ENCODE measurements at places on chromosomes 12 and 14.

DNA sequence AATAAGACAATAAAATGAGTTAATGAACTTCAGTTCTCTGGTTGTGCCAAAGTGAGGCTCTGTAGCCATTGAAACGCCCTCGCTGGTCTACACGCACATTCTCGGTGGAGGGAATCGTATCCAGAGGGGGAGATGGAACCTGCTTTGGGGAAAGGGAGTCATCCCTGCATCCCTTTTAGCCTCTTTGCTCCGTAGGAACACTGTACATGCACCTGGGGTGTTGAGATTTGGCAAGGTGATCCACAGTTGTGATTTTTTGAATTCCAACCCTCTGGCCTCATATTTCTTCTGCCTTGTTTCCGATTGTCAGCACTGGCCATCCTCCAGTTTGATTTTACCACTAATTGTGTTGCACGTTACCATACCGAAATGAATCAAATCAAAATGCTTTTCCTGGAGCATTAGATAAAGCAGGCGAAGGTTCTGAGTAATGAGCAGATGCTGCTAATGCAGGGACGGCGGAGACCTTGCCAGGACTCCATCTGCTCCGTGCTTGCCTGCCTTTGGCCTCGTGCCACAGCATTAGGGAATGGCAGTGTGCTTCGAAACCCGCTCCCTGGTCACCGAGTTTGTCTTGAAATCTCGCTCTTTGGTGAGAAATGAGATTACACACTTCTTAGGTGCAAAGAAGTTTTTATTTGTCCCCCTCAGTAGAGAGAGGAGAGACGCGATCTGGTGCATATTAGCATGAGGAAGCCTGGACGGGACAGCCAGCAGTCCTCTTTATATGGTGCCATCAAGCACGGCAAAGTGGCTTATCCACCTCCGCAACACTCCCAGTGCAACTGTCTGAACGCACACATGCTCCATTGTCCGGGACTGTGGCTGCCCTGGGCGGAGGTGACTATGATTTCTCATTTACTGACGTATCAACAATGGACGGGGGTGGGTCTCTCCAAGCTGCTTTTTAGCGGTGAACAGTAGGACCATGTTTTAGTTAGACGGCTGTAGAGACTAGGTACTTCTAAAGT, 59.1 kb downstream of the FBXW8 start:
- no peak for DNase-seq

GRCh38 chr12:62772416-62772955, 162.5 kb downstream of the PPM1H start:
- no peak for DNase-seq

DNA sequence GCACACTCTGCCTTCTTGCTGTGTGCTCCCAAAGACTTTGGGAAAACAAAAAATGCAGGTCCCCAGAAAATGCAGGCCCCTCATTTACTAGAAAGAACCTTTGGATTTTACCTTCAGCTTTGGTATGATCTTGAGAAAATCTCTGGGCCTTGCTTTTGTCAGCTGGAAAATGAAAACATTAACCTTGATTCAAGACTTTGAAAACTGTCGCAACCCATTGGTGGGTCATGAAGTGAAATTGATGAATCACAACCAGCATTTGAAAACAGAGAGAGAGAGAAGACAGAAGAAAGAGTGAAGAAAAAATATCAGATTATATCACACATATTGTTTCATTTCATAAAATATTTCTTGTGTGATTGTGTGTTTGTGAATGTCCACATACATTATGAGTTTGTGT, 322.5 kb downstream of the ZFP36L1 start:
- no peak for DNase-seq

DNA sequence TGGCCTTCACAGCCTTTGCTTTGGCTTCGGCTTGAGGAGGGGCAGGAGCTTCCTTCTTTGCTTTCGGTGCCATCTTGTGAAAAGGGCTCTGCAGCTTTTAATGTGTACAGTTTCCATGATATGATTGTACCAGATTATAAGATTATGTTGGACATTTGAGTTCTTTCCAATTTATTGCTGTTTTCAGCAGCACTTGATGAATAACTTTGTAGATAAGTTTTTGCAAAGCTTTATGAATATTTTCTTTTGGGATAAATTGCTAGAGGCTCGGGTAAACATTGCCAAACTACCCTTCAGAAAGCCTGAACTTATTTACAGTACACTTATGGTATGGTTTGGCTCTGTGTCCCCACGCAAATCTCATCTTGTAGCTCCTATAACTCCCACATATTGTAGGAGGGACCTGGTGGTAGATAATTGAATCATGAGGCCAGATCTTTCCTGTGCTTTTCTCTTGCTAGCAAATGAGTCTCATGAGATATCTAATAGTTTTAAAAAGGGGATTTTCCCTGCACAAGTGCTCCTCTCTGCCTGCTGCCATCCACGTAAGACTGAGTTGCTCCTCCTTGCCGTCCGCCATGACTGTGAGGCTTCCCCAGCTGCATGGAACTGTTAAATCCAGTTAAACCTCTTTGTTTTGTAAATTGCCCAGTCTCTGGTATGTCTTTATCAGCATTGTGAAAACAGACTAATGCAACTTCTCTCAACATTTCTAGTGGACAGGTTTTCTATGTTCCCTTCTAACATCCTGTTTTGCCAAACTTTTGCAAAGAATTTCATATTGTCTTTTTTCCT, 70.4 kb downstream of the RCOR1 start:
- DNase-seq: no peak

DNA sequence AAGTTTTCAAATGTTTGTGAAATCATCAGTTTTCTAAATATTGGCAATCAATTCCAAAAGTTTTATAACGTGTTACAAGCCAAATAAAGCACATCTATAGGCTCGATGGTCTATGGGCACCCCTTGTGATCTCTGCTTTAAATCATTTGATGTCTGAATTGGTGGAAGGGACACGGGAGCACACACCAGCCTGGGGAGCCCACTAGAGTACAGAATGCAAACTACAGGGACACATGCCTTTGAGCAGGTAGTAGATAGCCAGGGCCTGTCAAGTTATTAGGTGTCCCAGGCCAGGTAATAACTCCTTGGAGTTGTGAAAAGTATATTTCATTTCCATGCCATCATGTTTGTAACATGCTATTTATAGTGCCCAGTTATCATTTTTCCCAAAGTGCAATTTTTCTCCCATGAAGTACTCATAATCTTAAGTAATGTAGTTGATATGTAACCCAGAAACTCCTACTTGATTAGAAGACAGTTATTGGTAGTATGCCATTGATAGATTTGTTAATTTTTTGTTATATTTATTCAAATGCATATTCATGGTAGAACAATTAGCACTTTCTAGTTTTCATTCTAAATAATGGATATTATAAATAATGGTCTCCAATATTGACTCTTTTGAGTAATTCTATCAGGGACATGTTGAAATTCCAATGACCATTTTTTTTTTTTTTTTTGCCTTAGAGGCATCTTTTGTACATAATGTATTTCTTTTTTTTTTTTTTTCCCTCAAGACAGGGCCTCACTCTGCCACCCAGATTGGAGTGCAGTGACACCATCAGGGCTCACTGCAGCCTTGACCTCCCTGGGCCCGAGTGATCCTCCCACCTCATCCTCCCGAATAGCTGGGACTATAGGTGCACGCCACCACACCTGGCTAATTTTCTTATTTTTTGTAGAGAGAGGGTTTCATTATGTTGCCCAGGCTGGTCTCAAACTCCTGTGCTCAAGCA, 96.9 kb upstream of the FGD4 start:
- DNase-seq: no peak

DNA sequence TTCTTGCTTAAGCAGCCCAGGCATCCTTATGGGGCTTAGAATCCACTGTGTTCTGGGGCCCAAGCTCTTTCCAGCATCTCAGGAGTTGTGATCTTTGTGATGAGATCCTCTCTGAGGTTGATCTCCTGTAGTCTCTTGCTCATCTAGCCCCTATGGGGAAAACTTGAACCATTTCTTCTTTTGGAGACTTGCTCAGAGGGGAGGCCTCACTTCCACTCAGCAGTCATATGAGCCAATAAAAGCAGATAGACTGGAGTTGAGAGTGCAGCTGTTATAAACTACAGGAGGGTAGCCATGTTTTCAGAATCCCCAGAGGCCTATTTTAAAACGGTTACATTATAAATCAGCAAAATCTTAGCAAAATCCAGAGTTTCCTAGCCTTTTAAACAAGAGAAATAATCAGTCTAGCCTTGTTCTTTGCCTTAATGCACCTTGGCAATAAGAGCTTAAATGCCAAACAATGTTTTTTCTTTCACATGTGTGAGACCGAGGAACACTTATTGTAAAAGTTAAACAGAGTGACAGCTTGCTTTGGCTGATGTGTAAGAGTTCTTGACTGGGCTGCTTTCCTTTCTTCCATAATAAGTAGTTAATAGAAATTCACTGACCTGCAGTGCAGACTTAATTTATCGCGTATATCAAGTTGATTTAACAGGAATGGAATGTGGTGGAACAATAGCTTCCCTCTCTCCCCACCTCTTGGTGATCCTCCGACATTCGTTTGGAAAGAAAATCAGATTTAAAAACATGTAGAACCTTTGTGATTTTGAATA, 168.3 kb downstream of the NEDD1 start:
- no peak for DNase-seq

DNA sequence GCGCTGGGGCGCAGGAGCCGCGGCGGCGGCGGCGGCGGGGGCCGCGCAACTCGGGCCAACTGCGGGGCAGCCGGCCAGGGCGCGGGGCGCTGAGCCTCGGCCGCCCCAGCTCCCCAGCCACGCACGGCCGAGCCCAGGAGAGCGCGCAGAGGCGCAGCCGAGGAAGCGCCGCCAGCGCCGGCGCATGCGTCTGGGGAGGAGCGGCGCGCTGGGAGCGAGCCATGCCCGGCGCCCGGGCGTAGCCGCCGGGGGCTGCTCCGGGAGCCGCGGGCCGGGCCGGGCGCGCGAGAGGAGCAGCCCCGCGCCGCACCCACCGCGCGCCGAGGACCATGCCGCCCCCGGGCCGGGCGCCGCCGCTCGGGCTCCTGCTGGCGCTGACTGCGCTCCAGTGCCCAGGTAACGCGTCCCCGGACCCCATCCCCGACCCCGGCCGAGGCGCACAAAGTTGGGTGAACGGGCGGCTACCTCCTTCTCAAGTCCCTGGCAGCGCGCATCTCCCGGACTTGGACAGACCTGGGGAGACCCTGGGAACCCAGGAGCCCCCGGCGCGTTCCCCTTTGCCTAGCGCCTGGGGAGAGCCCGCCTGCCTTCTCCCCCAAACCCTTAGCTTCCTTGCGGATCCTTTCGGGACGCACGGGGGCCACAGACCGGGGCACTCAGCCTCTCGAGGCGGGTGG, 121.4 kb downstream of the AACS start:
- no peak for DNase-seq

GRCh38 chr14:31389946-31390345, 30.4 kb downstream of the HEATR5A start:
- DNase-seq: peak; percentile 25

DNA sequence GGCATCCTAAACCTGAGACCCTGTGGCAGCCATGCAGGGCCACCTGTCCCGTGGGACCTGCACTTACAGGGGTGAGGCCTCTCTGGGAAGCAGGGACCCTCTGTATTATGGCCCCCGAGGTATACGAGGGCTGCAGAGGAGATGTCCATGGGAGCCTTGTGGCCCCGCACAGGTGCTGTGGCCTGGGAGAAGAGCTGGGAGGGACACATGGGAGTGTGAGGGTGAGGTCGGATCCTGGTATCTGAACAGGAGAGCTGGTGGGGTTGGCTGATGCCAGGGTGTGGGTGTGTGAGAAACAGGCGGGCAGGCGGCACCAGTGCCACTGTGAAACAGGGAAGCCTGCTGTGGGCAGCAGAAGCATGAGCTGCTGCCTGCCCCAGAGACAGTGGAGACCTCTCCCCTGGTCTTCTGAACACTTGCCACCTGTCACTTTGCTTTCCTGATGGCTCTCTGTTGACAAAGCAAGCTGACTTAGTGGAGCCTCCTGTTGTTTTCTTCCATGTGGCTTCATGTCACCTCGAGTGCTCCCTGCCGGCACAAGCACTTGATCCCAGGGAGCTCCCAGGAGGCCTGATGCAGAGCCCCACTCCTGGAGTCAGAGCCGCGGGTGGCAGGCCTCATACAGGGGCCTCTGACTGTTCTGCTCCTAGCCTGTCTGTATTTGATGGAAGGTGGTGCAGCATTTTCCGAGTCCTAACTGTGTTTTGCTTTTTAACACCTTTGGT, 19.8 kb upstream of the AMN start:
- no peak for DNase-seq

- DNase-seq: no peak
These were observed 149.5 kb downstream of the SLC6A15 start for GRCh38 chr12:84763107-84763506.

GRCh38 chr12:85804663-85805062, 31.5 kb downstream of the RASSF9 start:
- DNase-seq: no peak

DNA sequence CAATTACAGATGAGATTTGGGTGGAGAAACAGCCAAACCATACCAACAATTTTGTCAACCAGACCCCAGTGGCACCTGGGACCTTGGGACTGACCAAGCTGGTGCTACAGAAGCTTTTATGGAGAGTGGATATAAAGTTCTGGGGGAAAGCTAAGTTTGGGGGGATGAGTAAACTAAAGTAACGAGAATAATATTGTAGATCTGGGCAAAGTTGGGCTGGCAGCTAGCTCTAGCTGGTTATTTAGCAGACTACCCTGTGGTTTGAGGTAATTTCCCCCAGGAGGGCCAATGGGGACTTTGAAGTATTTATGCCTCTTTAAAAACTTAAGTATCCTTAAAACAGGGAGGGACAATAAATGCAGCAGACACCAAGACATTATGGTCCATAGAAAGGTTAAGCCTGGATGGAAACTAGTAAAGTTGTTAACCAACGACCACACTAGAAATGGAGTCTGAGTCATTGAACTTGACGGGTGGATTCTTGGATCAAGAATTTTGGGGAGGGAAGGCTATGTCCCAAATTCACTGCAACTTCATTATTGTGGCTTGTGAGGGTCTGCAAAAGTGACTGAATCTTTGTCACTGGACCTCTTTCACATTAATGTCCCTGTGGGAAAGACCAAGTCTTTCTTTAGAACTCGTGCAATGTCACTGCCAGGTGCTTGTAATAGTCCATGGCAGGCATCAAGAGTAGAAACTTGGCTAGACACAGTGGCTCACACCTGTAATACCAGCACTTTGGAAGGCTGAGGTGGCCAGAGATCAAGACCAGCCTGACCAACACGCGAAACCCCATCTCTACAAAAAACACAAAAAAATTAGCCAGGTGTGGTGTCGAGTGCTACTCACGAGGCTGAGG, 48.5 kb upstream of the OR5AU1 start:
- DNase-seq: no peak

DNA sequence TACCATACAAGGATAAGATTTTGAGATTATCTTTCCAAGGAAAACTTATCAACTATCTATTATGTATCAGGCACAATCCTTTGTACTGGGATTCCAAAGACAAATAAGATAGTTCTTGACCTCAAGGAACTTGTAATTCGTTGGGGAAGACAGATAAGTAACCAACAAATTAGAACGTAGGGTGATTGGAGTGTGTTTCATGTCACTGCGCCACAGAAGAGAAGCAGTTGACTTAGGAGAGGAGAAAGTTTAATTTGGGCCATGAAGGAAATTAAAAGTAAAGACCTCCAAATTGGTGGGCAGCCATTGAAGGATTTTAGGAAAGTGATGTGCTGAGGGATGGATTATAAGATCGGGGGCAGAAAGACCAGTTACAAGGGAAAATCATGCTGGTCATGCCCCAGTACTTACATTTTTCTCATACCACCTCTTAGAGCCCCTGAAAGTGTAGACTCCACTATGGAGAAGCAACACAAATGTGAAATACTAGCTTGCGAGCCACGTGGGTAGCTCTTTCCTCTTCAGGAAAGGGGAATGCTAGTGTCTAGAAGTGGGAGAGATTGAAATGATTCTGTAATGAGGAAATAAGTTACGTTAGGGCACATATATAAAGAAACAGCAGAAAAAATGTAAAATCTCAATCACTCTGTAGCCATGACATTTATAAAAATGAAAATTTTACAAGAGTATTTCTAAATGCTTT, 148.7 kb downstream of the ETV6 start:
- DNase-seq: no peak

GRCh38 chr12:124696693-124697476, 129.5 kb upstream of the NCOR2 start:
- DNase-seq: no peak
